ENCODE measurements at places on chromosomes 4 and X. TPM values are rescaled to one million over a fixed set of nuclear protein-coding genes. Genes with fewer than 3 reads are reported as not detected.

- DNase-seq: no peak
These were observed 27.6 kb downstream of the ZNF81 start for GRCh38 chrX:47864300-47864699.

DNA sequence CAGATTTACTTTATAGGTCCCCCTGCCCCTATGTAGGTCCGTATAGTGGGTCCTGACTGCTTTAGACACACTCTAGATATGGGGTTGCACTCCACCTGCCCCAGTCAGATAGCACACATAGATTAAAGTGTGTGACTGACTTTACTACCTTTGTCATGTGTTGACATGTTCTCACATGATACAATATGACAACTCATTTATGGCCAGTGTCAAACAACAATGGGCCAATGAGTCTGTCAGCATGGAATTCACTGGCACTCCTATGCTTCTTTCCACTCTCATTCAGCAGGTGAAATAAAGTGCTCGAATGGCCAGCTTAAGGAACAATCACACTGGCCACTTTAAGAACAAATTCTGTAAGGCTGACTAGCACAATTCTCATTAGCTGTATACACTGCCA lies 23.8 kb upstream of the FMR1NB start:
- no peak for DNase-seq

DNA sequence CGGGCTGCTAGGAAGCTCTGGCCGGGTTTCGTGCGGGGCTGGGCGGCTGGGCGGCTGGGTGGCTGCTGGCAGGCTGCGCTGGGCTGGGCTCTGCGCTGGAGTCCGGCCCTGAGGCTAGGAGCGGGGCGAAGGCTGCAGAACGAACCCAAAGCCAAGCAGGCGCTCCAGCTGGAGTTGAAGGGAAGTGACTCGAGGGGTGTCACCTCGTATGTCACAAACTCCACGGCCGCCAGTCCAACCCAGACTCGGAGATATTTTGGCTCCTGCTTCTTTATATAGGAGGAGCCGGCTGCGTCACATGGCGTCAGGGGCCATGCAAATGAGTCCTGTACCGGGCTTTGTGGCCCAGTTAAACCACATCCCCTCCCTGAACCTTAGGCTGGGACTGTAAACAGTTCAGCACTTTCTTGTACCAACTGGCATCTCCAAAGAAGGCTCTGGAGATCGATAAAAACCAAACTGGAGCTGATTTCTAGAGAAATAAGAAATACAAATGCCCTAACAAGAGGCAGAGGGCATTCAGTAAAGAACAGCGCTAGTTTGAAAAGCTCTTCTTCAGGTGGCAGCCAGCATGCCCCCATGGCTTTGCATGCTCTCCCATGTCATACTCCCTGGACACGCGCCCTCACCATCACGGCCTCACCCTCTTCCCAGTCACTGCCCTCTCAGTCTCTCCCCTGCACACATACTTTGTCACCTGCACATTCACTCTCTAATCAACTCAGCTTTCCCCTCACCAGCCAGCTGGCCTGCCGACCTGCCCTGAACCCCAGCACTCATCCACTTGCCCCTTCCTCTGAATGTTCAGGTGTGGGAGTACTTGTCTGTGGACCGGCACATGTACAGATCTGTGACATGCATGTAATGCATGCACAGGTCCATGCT lies 58.5 kb downstream of the TSC22D3 start:
- DNase-seq: peak; percentile 91

DNA sequence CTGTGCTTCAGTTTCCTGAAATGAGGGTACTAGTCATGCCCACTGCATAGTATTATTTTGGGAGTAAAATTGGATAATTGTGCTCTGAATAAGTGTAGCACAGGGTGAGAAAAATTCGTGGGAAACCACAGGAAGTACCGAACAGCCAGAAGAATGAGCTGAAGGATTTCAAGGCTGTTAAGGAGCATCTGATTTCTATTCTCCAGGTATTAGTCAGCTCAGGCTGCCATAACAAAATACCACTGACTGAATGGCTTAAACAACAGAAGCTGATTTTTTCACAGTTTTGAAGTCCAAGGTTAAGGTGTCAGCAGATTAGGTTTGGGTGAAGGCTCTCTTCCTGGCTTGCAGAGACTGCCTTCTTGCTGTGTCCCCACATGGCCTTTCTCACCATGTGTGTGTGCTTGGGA lies 41.9 kb downstream of the WWC2 start:
- DNase-seq: no peak

AKAP4 gene
- not detected for total RNA-seq

PPEF2 gene
- total RNA-seq: 0.40 TPM
